Tibial nerve (tissue), 4 donors: ENCODE measurements at places on chromosomes 7 and 10.

GRCh38 chr7:22712999-22713398, 14.0 kb upstream of the IL6 start:
- no peaks in the 10 kb centered on the region for H3K36me3 ChIP-seq
- no peak overlapping the region for H3K4me3 ChIP-seq
- no peak for DNase-seq
- H3K27ac ChIP-seq: no peak overlapping the region
- H3K27me3 ChIP-seq: no peaks in the 10 kb centered on the region

GRCh38 chr10:70333268-70333667, 49.2 kb downstream of the LRRC20 start:
- no peak for DNase-seq
- no peaks in the 10 kb centered on the region for H3K27me3 ChIP-seq
- peaks cover 25% of the 10 kb centered on the region for H3K4me1 ChIP-seq

- peaks cover 6% of the 10 kb centered on the region for H3K36me3 ChIP-seq
- no peak overlapping the region for H3K27ac ChIP-seq
- H3K4me1 ChIP-seq: peaks cover 6% of the 10 kb centered on the region
- DNase-seq: no peak
- H3K27me3 ChIP-seq: no peaks in the 10 kb centered on the region
These were observed 34.1 kb upstream of the NMT2 start for GRCh38 chr10:15202639-15203038.

GRCh38 chr10:13776861-13777311, 190.1 kb downstream of the PRPF18 start:
- peaks cover 20% of the 10 kb centered on the region for H3K36me3 ChIP-seq
- no peak for DNase-seq
- no peaks in the 10 kb centered on the region for H3K27me3 ChIP-seq
- no peaks in the 10 kb centered on the region for H3K4me1 ChIP-seq
- no peak overlapping the region for H3K27ac ChIP-seq

DNA sequence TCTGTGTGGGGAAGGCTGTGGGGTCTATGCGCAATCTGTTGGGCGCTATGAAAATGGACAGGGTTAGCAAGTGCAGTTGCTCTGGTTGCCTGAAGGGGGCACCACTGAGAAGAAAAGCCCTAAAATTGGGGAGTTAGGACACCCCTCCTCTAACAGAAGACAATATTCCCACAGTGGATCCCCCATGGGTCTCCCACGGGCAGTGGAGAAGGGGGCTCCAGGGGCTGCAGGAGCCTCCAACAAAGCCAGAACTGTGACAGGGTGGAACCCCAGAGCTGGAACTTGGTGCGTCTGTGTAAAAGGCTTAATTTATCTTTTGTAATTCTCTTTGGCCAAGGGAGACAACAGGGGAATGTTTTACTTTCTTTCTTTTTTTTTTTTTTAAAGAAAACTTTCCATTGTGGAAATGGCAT, 12.5 kb upstream of the COL13A1 start:
- H3K36me3 ChIP-seq: no peaks in the 10 kb centered on the region
- no peaks in the 10 kb centered on the region for H3K4me1 ChIP-seq
- H3K4me3 ChIP-seq: no peak overlapping the region
- H3K27ac ChIP-seq: no peak overlapping the region
- H3K27me3 ChIP-seq: no peaks in the 10 kb centered on the region

- no peaks in the 10 kb centered on the region for H3K27me3 ChIP-seq
- H3K4me1 ChIP-seq: no peaks in the 10 kb centered on the region
- DNase-seq: no peak
- no peak overlapping the region for H3K4me3 ChIP-seq
- no peak overlapping the region for H3K27ac ChIP-seq
- no peaks in the 10 kb centered on the region for H3K36me3 ChIP-seq
These were observed 61.6 kb upstream of the WDR11 start for GRCh38 chr10:120789303-120790203.

DNA sequence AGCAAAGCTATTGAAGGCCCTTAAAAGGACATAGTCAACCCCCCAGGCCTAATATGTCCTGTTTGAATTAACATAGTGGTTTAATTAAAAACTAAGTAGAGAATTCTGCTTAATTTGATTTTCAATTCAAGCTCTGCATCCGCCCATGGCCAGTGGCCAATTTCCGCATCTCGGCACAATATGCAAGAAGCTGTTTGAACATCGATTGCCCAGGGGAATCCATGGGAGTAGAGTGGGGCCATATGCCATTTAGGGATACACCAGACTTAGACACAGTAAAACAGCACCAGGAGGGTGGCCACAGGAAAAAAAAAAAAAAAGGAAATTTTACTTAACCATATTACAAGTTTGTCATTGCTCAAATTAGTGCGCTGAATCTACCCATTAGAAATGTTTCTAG, 100.4 kb downstream of the LMBR1 start:
- H3K27ac ChIP-seq: no peak overlapping the region
- no peaks in the 10 kb centered on the region for H3K36me3 ChIP-seq
- H3K27me3 ChIP-seq: no peaks in the 10 kb centered on the region

- peaks cover 45% of the 10 kb centered on the region for H3K36me3 ChIP-seq
- DNase-seq: no peak
- H3K4me3 ChIP-seq: no peak overlapping the region
- H3K27me3 ChIP-seq: no peaks in the 10 kb centered on the region
These were observed 11.0 kb downstream of the FLNC start for GRCh38 chr7:128841171-128841690.

GRCh38 chr7:45686441-45687184, 112.4 kb downstream of the ADCY1 start:
- H3K4me1 ChIP-seq: no peaks in the 10 kb centered on the region
- H3K36me3 ChIP-seq: no peaks in the 10 kb centered on the region
- H3K4me3 ChIP-seq: no peak overlapping the region
- no peaks in the 10 kb centered on the region for H3K27me3 ChIP-seq
- no peak overlapping the region for H3K27ac ChIP-seq

GRCh38 chr7:66925255-66925654, 4.2 kb downstream of the TMEM248 start:
- DNase-seq: no peak
- no peaks in the 10 kb centered on the region for H3K36me3 ChIP-seq
- no peak overlapping the region for H3K27ac ChIP-seq
- H3K4me3 ChIP-seq: no peak overlapping the region

GRCh38 chr7:26965724-26966123, 101.3 kb upstream of the SKAP2 start:
- DNase-seq: no peak
- H3K4me1 ChIP-seq: no peaks in the 10 kb centered on the region
- no peak overlapping the region for H3K4me3 ChIP-seq
- H3K36me3 ChIP-seq: no peaks in the 10 kb centered on the region

DNA sequence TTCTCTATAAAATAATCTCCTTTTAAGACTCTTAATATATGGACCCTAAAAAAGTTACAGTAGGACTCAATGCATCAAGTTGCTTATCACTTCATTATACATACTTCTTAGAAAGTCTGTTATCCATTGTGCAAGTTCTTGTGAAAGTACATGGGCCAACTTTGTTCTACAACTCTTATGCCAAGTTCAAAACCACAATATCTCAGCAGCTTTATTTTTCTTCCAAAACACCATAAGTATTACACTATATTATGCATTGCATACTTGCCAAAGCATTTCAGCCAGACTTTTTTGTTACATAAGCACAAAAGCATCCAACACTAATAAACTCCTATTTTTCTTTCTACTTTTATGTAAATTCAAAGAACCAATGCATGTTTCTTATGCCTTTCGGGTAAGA, 94.4 kb downstream of the AHR start:
- H3K4me1 ChIP-seq: peaks cover 9% of the 10 kb centered on the region
- no peak overlapping the region for H3K27ac ChIP-seq
- no peak overlapping the region for H3K4me3 ChIP-seq
- H3K36me3 ChIP-seq: peaks cover 9% of the 10 kb centered on the region
- DNase-seq: no peak

DNA sequence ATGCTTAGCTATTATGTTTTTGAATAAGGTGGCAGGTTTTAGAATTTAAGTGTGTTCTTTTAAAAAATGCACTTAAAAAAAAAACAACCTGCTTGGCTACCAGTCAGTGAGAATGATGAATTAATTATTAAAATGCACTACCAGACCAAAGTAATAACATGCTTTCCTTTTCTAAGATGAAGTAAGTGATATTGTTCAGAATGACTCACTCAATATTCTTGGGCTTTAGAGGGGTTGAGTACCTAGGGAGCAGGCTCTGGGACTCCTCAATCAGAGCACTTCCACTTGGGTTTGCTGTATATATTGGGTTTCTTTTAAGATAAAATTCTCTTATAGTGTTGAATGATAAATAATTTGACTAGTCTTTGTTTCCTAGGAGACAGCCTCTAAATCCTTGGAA, 8.6 kb downstream of the STAM start:
- no peaks in the 10 kb centered on the region for H3K27me3 ChIP-seq
- no peaks in the 10 kb centered on the region for H3K36me3 ChIP-seq
- peaks cover 6% of the 10 kb centered on the region for H3K4me1 ChIP-seq
- H3K27ac ChIP-seq: no peak overlapping the region
- no peak overlapping the region for H3K4me3 ChIP-seq

DNA sequence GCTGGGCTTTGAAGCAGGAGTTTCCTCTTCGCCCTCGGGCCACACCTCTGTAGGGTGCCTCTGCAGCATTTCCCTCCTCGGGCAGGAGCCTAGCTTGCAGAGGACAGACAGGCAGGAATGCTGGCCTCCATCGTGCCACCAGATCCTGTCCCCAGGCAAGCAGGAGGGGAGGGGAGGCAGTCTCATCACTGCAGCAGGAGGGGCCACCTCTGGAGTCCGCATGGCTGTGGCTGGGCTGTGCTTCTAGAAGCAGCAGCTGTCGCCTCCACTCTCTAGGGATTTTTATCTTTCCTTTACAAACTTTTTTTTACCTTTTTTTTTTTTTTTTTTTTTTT, 181.4 kb downstream of the CUX1 start:
- no peak for DNase-seq
- no peaks in the 10 kb centered on the region for H3K27me3 ChIP-seq
- no peaks in the 10 kb centered on the region for H3K36me3 ChIP-seq
- H3K4me3 ChIP-seq: no peak overlapping the region
- no peaks in the 10 kb centered on the region for H3K4me1 ChIP-seq
- peak overlapping the region; percentile 7 for H3K27ac ChIP-seq

DNA sequence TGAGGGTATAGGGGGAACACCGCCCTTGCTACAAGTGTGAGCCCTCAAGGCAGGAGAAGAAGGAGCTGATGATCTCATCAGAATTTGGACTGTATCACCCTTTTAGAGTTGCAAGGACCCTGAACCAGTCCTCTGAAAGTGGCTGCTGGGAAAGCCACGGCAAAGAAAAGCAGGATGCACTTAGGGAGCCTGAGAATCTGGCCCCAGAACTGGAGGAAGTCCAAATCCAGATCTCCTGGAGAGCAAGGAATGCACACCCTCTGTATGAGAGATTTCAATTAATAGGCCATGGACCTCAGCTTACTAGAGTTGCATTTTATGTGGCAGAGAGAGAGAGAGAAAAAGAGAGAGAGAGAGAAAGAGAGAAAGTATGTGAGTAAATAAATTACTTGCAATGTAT, 662.9 kb downstream of the CCSER2 start:
- no peaks in the 10 kb centered on the region for H3K4me1 ChIP-seq
- H3K27ac ChIP-seq: no peak overlapping the region
- no peaks in the 10 kb centered on the region for H3K27me3 ChIP-seq
- H3K4me3 ChIP-seq: no peak overlapping the region
- DNase-seq: no peak

DNA sequence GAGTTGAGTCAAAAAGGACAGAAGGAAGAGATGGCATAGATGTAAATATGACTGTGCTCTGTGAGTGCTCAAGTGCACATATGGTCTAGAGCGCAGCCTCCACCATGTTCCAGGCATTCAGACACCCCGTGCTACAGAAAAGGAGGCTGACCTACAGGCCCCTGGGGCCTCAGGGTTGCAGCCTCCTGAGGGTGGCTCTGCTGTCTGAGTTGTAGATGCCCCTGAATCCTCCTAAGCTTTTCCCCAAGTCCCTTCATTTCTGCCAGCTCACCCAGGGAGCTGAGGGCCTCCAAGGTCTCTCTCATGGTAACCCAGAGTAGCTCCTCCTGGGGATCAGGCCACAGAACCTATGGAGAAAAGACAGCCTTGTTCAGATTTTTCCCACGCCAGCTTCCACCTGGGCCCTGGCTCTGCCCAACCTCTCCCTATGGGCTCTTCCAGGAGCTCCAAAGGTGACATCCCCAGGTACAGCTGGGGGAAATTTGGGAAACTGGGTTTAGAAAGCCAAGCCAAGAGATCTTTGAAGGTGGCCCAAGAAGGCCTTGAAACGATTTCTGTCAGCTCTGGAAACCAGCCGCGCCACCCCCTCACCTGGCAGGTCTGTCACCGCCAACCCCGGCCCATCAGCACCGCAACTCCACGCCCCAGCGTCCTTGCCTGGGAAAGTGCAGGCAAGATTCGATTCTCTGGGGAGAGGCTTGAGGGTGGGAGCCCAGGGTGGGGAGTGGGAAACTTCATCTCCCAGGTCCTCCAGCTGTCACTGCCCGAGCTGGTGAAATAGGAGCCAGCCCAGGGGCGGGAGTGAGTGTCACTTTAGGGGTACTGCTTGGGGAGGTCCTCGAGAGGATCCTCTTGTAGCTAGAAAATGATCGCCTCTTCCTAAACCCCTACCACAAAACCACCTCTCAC, 2.4 kb downstream of the ZNF467 start:
- no peak overlapping the region for H3K27ac ChIP-seq
- no peaks in the 10 kb centered on the region for H3K27me3 ChIP-seq
- peak; percentile 10 for DNase-seq
- H3K36me3 ChIP-seq: peaks cover 7% of the 10 kb centered on the region

DNA sequence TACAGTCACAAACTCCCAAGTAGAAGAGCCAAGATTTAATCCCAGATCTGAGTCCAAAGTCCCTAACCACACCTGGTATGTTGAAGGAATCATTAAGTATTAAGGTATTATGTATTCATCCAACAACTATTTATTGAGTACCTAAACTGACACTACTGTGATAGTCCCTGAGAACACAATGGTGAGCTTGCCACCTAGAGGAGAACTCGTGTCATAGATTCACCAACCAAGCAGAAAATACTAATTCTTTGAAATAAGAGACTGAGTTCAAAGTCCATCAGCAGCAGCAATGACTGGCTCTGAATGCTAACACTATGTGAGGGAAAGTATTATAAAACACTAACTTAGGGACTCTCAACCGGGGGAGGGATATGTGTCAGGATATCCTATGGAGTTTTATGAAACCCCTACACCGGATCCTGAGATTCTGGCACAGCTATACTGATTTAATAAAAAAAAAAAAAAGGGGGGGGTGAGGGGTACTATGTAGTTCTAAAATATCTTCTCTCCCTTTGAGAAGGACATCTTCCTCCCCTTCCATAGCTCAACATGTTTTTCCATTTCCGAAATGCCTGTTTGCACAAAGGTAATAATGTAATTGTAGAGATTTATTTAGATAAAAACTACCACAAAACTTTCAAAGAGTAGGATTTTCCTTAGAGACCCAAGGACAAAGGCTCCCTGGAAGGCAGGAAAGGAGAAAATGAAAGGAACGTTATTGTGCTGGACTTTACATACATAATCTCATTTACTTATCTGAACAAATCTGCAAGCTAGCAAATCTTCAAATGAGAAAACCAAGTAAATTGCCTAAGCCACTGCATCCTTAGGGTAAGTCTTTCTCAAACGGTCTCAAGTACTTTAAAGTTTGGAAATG, 1.6 kb downstream of the NCOA4 start:
- peak; percentile 18 for DNase-seq
- no peaks in the 10 kb centered on the region for H3K36me3 ChIP-seq
- peak overlapping the region; percentile 77 for H3K4me3 ChIP-seq
- H3K27me3 ChIP-seq: no peaks in the 10 kb centered on the region
- peak overlapping the region; percentile 0 for H3K27ac ChIP-seq
- H3K4me1 ChIP-seq: peaks cover 47% of the 10 kb centered on the region

- H3K4me3 ChIP-seq: no peak overlapping the region
- H3K27ac ChIP-seq: no peak overlapping the region
- no peaks in the 10 kb centered on the region for H3K4me1 ChIP-seq
- no peak for DNase-seq
- H3K36me3 ChIP-seq: no peaks in the 10 kb centered on the region
These were observed 92.8 kb upstream of the TMEM168 start for GRCh38 chr7:112882991-112883390.

GRCh38 chr10:71638822-71639719, 80.5 kb downstream of the C10orf105 start:
- H3K4me3 ChIP-seq: no peak overlapping the region
- no peaks in the 10 kb centered on the region for H3K27me3 ChIP-seq
- DNase-seq: no peak
- H3K36me3 ChIP-seq: no peaks in the 10 kb centered on the region
- H3K4me1 ChIP-seq: no peaks in the 10 kb centered on the region
